Heart right ventricle (tissue), 16 donors: ENCODE measurements at places on chromosomes 5 and 9.

- H3K27me3 ChIP-seq: no peaks in the 10 kb centered on the region
- peak overlapping the region; percentile 80 for H3K27ac ChIP-seq
- peak; percentile 32 for DNase-seq
These were observed 74.7 kb downstream of the KIF24 start for GRCh38 chr9:34254141-34254913.

DNA sequence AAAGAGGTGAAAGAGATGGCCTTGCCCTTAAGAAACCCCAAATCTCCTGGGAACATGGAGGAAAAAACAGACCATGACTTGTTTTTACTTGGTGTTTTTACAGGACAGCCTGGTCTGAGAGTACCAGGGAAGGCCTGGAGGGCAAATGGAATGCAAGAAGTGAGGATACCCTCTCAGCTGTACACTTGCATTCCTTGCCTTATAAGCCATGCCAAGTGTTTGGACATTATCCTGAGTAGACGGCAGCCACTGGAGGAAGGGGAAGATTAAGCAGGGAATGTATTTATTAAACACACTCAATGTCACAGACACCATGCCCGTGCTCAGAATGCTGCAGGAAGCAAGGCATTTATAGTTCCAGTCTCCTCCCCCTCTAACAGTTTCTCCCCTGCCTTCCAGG, 581.4 kb downstream of the CDK5RAP2 start:
- H3K36me3 ChIP-seq: no peaks in the 10 kb centered on the region
- no peak overlapping the region for H3K4me3 ChIP-seq
- no peaks in the 10 kb centered on the region for H3K4me1 ChIP-seq
- H3K27me3 ChIP-seq: no peaks in the 10 kb centered on the region
- no peak overlapping the region for H3K27ac ChIP-seq
- no peak for DNase-seq

GRCh38 chr5:14342306-14342705, 199.2 kb downstream of the TRIO start:
- H3K27ac ChIP-seq: no peak overlapping the region
- peaks cover 8% of the 10 kb centered on the region for H3K4me1 ChIP-seq
- H3K36me3 ChIP-seq: peaks cover 75% of the 10 kb centered on the region
- no peak for DNase-seq

- peaks cover 33% of the 10 kb centered on the region for H3K4me1 ChIP-seq
- H3K27ac ChIP-seq: peak overlapping the region; percentile 38
- no peak for DNase-seq
These were observed 136.2 kb upstream of the TRIM32 start for GRCh38 chr9:116550696-116551436.

DNA sequence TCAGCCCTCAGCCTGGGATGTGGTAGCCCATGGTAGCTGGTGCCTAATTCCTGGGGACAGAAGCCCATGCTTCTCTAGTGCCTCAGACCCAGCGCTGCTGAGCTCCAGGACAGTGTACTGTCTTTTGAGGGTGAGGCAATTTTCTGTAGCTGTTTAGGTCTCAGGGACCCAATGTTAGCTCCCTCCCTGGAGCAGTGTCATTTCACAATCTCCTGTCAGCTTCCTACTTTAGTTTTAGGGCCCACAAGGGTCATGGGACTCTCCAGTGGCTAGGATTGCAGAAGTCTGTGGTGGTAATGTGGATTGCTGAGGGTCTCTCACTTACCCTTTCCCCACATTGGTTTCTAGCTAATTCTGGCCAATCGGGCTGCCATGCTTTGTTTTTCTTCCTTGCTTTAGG, 67.7 kb upstream of the CCL21 start:
- no peak overlapping the region for H3K27ac ChIP-seq
- H3K4me1 ChIP-seq: no peaks in the 10 kb centered on the region
- DNase-seq: no peak
- H3K4me3 ChIP-seq: no peak overlapping the region

- peaks cover 10% of the 10 kb centered on the region for H3K27me3 ChIP-seq
- DNase-seq: no peak
- H3K36me3 ChIP-seq: no peaks in the 10 kb centered on the region
- H3K4me1 ChIP-seq: no peaks in the 10 kb centered on the region
- no peak overlapping the region for H3K27ac ChIP-seq
These were observed 49.6 kb upstream of the RXRA start for GRCh38 chr9:134276453-134277245.

DNA sequence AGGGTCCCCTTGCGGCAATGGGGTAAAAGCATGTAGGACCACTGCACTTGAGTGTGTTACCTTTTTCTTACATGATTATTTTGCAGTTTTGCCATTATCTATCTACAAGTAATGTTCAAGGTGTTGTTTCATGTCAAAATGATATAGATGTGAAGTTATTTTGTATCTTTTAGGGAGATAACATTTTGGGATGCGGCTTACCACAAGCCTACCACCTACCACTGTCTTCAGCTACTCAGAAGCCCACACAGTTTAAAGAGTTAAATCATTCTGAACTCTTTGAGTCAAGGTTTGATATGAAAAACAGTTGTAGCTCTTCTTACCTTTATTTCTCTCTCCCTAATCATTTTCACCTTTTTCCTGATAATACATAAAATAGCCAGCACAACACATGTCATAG, 19.8 kb downstream of the CERT1 start:
- no peak overlapping the region for H3K27ac ChIP-seq
- H3K4me1 ChIP-seq: no peaks in the 10 kb centered on the region
- no peaks in the 10 kb centered on the region for H3K36me3 ChIP-seq
- no peak for DNase-seq
- no peak overlapping the region for H3K4me3 ChIP-seq
- H3K27me3 ChIP-seq: no peaks in the 10 kb centered on the region

GRCh38 chr9:87503927-87504326, 6.3 kb downstream of the DAPK1 start:
- H3K4me3 ChIP-seq: no peak overlapping the region
- H3K36me3 ChIP-seq: no peaks in the 10 kb centered on the region
- H3K27ac ChIP-seq: no peak overlapping the region
- no peak for DNase-seq

DNA sequence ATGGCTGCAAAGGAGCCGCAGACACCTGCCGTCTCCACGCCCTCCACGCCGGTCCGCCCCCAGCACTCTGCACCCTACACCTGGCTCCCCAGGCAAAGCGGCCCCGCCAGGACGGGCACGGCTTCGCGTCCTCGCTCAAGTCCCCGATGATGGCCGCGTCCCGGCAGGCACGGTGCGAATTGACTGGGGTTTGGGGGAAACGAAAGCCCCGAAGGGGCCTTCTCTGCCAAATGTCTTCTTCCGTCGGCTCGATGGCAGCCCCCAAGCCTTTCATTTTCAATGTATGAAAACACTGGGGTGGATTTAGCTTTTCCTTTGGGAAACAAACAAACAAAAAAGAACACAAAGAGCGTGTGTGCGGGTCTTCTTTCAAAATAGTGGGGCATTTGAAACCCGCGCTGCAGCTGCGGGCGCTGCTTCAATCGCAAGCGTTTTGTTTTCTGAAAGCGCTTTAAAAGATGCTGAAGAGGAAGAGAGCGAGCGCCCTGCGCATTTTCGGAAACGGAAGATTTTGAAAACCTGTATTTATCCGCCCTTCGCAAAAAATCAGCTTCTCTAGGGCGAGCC, 160.0 kb downstream of the RMI1 start:
- H3K4me1 ChIP-seq: peaks cover 25% of the 10 kb centered on the region
- no peak overlapping the region for H3K27ac ChIP-seq
- peaks cover 40% of the 10 kb centered on the region for H3K27me3 ChIP-seq

DNA sequence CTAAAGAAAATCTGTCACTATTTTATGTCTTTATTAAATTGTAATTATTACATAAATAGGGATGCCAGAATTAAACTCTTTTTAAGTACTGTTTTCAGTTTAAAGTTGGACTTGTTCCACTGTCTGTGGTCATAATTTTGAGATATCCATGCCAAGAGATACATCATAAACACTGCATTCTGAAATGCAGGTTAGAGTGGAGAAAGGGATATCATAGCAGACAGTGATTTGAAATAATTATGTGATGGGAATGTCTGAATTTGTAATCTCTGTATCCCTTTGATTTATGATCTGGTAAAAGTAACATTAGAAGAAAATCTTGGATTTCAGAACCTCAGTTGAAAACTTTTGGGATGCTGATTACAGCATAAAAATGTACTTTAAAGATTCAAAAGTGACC, 222.1 kb downstream of the GOLPH3 start:
- H3K36me3 ChIP-seq: no peaks in the 10 kb centered on the region
- DNase-seq: no peak
- no peak overlapping the region for H3K27ac ChIP-seq
- H3K27me3 ChIP-seq: no peaks in the 10 kb centered on the region
- no peak overlapping the region for H3K4me3 ChIP-seq
